SK-N-DZ (cell line): ENCODE measurements at places on chromosomes 3 and 15.
A peak's percentile ranks its signal among the peaks of the same experiment; 100 is the strongest.

- DNase-seq, result no peak
Measured at GRCh38 chr3:141243271-141243707, 11.7 kb downstream of the PXYLP1 start.

GRCh38 chr3:58321791-58322190 is 10.9 kb upstream of the PXK start:
- no peak for DNase-seq

- no peak for DNase-seq
Measured at GRCh38 chr15:69885173-69885955, 212.4 kb downstream of the TLE3 start.

DNA sequence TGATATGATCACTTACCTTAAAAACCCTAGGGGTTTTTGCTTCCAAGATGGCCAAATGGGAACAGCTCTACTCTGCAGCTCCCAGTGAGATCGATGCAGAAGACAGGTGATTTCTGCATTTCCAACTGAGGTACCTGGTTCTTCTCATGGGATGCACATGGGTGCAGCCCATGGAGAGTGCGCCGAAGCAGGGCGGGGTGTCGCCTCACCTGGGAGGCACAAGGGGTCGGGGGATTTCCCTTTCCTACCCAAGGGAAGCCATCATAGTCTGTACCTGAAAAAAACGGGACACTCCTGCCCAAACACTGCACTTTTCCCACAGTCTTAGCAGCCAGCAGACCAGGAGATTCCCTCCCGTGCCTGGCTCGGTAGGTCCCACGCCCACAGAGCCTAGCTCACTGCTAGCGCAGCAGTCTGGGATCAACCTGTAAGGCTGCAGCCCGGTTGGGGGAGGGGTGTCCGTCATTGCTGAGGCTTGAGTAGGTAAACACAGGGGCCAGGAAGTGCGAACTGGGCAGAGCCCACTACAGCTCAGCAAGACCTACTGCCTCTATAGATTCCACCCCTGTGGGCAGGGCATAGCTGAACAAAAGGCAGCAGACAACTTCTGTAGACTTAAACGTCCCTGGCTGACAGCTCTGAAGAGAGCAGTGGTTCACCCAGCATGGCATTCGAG is 78.6 kb downstream of the CTNNB1 start:
- DNase-seq, result no peak

DNA sequence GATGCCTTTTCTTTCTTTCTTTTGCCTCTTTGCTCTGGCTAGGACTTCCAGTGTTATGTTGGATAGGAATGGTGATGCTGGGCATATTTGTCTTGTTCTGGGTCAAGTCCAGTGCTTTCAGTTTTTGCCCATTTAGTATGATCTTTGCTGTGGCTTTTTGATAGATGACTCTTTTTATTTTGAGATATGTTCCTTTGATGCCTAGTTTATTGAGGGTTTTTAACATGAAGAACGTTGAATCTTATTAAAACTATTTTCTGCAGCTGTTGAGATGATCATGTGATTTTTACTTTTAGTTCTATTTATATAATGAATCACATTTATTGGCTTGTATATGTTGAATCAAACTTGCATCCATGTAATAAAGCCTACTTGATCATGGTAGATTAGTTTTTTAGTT is 363.8 kb upstream of the RASGRP1 start:
- no peak for DNase-seq

- no peak for DNase-seq
Measured at GRCh38 chr3:141661229-141662196, 76.6 kb upstream of the RNF7 start.

DNA sequence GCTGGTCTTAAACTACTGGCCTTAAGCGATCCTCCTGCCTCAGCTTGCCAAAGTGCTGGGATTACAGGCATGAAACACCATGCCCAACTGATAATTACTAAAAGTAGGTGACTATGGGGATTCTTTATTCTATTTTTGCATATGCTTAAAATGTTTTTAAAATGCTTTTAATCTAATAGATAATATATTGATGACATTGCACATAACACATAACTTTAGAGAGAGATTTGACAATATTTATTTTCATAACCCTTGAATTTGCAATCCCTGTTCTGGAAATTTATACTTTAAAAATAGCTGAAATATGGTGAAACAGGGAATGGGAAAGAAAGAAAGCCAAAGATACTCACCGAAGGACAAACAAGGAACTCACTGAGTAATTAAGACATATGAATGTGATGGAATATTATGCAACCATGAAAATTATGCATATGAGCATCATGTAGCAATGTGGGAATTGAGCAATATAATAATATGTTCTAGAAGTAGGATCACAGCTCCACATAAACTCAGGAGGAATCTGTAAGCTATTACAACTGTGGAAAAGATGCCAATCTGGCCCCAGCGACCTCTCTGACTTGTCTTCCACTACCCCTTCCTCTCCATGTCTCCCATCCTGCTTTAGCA is 2.0 kb downstream of the LRRC31 start:
- DNase-seq, result no peak

DNA sequence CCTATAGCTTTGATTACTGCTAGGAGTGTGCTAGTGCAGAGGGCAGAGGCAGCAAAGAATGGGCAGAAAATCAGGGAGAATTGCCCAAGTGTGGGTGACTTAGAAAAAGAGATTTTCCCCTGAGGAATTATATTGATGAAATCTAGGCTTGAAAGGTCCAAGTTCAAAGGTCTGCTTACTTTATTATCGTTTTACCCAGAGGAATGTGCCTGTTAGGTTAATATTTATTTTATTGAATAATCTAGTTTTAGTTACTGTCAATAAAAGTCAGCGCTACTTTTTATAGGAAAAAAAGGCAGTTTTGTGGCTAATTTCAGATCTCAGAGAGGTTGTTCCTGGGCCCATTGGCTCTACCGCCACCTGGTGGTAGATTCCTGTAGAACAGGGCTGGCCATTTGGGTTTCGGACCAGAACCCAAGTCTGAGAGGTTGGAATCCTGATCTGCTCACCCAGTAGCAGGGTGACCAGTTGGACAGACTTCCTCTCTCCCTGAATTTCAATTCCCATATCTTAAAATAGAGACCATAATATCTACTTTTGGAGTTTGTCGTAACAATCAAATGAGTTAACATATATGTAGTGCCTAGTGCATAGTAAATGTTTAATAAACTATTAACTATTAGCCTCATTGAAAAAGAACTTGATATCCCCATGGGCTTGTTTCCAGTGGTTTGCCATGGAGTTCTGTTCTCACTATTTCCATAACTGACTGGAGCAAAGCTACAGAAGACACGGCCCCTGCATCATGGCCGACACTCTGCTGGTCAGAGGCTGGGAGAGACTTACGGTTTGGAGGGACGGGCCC is 62.7 kb upstream of the ZNF148 start:
- peak; percentile 29 for DNase-seq

DNA sequence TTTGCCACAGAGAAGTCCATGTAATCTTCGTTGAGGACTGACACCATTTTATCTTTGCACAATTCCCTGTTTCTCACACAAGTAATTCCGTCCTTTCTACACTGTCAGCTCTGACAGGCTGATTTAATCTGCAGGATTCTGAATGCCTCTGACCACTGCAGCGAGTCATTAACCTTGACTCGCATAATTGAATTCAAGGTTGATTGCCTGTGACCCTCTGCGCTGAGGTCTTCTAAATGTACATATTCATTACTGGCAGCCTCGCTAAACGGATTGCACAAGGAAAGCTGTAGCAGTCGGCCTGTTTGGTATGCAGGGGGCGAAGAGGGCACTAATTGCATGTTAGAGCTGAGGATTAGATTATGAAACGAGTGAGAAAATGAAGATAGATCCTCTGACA is 147.8 kb downstream of the SHOX2 start:
- peak; percentile 80 for DNase-seq

GRCh38 chr3:141386126-141386488 is 17.8 kb downstream of the ZBTB38 start:
- DNase-seq, result no peak

DNA sequence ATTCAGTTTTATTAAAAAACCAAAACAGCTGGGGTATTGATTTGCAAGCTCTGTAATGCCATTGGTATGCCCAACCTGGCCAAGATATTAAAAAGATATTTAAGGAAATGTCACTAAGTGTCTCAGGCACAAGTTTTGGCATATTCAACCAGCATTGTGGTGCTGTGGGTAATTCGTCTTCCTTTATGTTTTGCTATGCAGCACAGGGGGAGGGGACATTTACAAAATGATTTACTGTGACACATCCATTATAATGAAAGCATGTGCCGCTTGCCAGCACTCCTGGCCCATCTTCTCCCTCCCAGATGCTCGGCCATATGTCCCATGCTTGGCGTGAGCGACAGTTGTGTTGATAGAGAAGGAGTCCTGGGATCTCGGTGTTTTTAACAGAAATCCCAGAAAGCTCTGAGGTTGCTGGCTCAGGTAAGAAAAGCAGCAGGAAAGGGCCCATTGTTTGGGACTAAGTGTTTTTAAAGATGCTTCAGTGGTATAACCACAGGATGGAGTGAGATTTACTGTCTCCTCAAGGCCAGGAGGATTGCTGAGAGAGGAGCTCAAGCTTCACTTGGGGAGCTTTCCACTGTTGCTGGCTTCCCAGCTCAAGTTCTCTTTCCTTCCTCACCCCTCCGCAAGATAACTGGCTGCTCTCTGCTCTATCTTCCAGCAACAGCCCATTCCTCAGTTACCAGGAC is 158.2 kb upstream of the TSC22D2 start:
- peak; percentile 37 for DNase-seq

DNA sequence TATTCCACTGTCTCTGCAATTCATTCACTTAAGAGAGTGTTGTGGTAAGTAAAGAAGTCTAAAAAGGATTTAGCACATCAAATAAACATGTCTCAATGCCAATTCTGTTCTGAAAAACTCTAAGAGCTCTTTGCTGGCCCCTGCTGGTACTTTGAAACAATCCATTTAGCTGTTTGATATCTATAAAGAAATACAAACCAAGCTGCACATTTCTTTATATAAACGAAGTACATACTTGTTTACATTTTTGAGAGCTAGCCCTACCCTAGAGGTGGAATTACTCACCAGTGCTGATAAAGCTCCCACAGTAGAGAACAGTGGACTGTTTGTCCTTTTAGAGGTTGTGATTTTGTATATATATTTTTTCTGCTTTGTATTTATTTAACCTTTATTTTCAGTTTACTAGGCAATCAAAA is 75.5 kb downstream of the NEDD4 start:
- DNase-seq, result peak; percentile 8

GRCh38 chr3:65178703-65179102 is 490.9 kb upstream of the ADAMTS9 start:
- DNase-seq, result no peak

- no peak for DNase-seq
Measured at GRCh38 chr3:99647081-99647480, 8.7 kb downstream of the COL8A1 start.

DNA sequence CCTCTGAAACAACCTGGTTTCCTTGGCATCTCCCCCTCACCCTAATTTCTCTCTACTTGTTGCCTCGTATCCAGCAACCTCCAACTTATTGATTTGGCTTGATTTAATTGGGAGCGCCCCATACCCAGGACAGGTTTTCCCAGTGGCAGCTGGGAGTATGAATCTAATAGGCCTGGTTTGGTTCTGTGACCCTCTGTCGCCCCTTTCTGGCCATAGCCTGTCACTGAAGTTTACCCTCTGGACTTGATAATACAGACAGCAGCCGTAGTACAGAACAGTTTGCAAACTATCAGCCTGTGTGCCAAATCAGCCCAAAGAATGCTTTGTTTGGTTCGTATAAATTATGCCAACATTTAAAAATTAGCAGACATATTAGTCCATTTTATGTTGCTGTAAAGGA is 525.1 kb upstream of the GOLIM4 start:
- peak; percentile 64 for DNase-seq

DNA sequence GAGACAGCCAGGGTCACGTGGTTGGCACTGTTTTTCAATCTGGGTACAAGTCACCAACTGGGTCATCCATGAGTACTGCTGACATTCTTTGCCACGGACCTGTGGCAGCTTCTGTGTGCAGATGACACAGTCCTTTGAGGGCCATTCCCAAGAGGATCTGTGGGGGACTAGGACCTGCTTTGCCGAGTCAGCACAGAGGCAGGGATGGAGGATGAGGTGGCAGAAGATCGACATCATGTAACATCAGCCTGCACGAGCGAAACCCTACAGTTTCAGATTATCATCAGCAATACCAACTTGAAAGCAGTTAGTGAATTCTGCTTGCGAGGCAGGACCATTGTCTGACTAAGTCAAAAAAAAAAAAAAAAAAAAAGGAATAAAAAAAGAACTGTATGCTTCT is 227.7 kb downstream of the FOXP1 start:
- no peak for DNase-seq

DNA sequence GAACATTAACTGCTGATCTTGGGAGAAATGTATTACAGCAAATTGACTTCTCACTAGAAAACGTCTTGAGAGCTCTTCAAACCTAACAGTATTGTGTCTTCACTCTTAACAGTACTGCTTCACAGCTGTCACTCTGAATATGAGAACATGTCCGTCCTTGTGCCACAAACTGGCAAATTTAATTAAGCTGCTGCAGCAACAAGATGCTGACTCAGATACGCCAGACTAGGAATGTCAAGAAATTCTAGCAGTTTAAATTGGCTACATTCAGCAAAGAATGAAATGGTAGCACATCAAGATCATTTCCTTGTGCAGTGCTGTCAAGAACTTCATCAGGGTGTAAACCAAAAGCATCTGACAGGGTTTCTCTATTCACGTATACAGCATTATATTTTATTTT is 7.6 kb downstream of the ICE2 start:
- DNase-seq, result peak; percentile 76

- DNase-seq, result no peak
Measured at GRCh38 chr3:64892671-64893309, 205.0 kb upstream of the ADAMTS9 start.

GRCh38 chr3:109803274-109803673 is 465.9 kb upstream of the DPPA4 start:
- peak; percentile 10 for DNase-seq

GRCh38 chr3:32412887-32413286 is 21.2 kb downstream of the CMTM7 start:
- DNase-seq, result no peak

DNA sequence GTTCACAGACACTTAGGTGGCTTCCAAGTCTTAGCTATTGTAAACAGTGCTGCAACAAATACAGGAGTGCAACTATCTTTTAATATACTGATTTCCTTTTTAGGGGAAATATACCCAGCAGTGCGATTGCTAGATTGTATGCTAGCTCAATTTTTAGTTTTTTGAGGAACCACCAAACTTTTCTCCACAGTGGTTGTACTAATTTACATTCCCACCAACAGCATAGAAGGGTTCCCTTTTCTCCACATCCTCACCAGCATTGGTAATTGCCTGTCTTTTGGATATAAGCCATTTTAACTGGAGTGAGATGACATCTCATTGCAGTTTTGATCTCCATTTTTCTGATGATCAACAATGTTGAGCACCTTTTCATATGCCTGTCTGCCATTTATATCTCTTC is 58.9 kb downstream of the ZNF148 start:
- no peak for DNase-seq

GRCh38 chr15:100114571-100114970 is 227.2 kb downstream of the ADAMTS17 start:
- no peak for DNase-seq

DNA sequence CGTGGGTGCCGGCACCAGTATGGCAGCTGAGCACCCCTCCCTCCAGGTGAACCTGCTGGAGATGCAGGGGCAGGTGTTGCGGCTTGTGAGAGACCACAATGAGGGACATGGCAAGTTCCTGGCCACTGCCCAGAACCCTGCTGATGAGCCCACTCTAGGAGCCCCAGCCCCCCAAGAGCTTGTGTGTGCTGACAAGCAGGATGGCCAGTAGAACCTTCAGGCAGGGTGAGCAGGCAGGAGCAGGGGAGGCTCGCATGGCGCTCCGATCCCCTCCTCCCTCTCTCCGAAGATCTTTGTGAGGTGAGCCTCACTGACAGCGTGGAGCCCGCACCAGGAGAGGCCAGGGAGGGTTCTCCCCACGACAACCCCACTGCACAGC is 29.8 kb downstream of the NGRN start:
- no peak for DNase-seq

GRCh38 chr3:76624164-76624563 is 415.7 kb upstream of the ROBO2 start:
- no peak for DNase-seq
